NCI-H2081 treated with DMSO at 0.1 percent for 48 hours (cell line): ENCODE measurements at places on chromosomes 12 and 14.

DNA sequence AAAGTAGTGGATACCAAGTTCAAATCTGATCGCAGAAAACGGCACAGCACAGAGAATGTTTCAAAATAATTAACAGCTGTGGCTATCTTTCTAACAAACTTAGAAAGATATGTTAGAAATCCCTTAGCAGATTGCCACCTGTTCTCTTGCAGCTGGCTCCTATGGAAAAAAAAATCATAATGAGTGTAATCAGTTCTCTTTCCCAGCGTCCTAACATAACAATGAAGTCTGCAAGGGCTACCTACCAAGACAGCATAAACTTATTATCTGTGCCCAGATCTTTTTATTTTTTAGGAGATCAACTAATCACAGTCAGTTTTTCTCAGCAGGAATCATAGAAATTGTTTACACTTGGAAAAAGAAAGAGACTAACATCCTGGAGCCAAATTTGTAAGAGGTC lies 358.6 kb upstream of the FOXG1 start:
- no peak for DNase-seq

DNA sequence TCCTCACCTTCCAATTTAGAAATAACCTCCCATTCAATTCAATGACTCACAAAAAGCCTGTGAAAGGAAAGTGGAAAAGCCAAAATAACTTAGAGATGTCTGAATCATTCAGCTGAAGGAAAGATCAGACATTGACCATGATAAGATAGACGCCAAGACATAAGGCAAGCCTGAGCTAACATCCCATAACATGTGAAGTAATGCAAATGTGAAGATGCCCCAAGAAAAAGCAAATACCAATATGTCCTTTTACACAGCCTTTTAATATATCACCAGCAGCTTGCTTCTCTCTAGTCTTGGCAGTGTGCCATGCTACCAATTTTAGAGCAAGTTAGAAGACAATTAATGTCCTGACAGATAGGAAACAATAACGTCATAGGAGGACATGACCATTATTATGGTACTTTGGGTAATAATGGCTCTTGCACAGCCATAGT lies 2.4 kb upstream of the NUMB start:
- DNase-seq: peak; percentile 15

GRCh38 chr14:93734086-93734822 lies 54.0 kb downstream of the PRIMA1 start:
- no peak for DNase-seq

DNA sequence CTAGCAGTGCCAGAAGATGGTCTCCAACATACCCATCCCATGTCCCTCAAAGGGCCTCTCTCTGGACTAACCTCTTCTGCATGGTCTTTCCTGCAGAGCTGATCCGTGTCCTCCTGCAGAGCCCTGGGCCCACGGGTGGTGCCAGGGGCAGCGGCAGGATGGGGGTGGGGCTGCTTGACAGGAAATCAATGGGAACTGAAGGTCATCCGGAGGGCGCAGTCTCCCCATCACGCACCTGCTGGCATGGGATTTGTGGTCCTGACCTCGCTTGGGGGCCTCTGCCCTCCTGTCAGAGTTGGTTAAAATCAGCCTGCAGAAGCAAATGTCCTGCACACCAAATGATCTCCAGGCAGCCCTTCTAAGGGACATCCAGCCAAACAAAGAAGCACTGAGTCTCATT lies 110.2 kb downstream of the DPF3 start:
- DNase-seq: no peak

- no peak for DNase-seq
Observed at GRCh38 chr14:77036484-77037214, 8.1 kb upstream of the IRF2BPL start.

- no peak for DNase-seq
Observed at GRCh38 chr14:39240769-39241168, 7.1 kb downstream of the MIA2 start.

- no peak for DNase-seq
Observed at GRCh38 chr12:131222329-131223139, 268.8 kb downstream of the ADGRD1 start.

- no peak for DNase-seq
Observed at GRCh38 chr12:124498275-124499189, 68.9 kb downstream of the NCOR2 start.

- DNase-seq: no peak
Observed at GRCh38 chr14:96629082-96629481, 126.9 kb downstream of the PAPOLA start.

DNA sequence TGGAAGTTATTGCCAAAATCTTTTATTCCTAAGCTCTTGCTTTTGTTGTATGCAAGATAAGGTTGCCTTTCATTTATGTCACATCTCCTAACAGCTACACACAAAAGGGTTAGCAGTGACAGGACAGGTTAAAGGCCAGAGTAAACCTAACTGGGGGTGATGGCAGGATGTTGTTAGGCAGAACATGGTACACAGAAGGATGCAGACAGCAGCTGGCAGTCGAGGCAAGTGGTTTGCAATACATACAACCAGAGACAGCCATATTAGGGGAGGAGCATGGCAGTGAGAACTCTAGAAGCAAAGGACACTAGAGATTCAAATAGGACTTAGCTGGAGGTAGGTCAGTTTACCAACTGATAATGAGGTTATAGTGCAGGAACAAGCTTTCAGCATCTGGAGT lies 2.7 kb upstream of the ABCD2 start:
- no peak for DNase-seq

- DNase-seq: no peak
Observed at GRCh38 chr12:54042970-54043853, 10.4 kb downstream of the HOXC5 start.

- no peak for DNase-seq
Observed at GRCh38 chr14:38004610-38004879, 203.2 kb upstream of the SSTR1 start.

DNA sequence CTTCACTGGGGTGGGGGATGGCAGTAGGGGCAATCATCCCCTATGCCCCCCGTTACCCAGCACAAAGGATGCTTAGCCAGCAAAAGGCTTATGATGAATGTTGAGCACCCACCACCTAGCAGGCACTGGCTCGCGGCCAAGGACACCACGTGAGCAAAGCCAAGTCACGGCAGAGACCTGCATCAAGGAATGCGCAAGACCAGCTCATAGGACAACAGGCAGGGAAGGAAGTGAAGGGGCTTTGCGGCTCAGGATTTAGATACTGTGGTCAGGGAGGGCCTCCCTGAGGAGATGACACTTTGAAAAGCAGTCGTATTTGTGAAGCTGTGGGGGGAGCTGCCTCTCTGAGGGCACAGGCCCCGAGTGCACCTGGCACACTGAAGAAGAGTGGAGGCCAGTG lies 32.8 kb downstream of the SH2B3 start:
- DNase-seq: no peak

DNA sequence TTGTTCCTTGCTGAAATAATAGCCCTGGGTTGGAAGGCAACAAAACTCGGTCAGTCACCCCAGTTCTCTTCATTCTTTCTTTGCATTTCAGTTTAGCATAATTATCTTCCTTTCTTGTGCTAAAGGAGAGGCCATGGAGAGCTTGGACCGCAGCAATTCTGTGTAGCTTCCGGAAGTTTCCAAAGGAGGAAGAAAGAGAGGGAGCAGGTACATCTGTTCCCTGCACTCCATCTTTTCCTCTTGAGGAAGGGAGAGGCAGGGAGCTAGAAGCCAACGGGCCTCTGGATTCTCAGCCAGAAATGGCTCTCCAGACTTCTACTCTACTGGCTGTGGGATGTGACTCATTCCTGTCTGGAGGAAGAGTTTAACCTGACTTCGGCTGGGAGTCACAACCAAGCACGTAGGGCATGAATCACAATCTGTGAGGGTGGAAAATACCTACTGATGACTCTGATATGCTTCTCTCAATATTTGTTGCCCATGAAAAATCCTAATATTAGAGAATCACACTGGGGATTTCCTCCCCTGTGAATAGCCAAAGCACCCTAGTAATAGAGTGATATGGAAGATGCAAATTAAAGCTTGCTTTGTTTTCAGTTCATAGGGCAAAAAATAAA lies 17.0 kb downstream of the ANO6 start:
- DNase-seq: no peak

DNA sequence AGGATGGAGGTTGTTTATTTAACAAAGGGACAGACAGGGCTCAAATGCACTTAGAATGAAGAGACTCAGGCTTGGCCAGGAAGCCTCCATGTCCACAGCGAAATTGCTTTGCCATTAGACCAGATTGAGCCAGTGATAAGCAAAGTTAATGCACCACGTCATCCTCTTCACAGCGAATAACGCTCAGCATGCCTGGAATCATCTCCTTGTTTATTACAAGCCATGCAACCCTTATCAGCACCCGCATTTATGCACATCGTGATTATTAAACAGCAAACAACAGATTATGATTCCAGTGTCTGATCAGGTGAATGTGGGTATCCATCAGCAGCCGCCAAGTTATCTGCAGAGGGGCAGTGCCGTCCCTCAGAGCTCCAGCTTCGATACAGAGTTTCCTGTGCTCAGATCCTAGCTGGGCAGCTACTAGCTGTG lies 175.0 kb upstream of the TMEM132C start:
- no peak for DNase-seq

GRCh38 chr12:42216737-42217136 lies 21.3 kb downstream of the YAF2 start:
- DNase-seq: no peak

DNA sequence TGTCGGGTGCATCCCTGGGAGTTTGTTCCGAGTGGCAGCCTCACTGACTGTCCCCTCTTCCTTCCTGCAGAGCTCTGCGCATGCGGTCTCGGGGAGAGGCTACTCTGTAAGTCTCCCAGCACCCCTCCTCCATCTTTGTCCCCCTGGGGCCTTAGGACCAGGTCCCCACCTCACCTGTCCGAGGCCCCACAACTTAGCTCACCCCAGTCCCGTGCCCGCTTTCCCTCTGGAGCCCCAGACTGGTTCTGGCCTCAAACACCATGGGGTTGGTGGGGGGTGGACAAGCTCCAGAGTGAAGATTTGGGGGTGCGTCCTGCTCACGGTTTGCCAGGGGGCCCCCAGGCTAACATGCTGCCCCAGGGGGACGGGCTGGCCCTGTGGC lies 37.9 kb downstream of the FBRSL1 start:
- DNase-seq: no peak

- DNase-seq: no peak
Observed at GRCh38 chr14:28831126-28831525, 64.5 kb downstream of the FOXG1 start.

DNA sequence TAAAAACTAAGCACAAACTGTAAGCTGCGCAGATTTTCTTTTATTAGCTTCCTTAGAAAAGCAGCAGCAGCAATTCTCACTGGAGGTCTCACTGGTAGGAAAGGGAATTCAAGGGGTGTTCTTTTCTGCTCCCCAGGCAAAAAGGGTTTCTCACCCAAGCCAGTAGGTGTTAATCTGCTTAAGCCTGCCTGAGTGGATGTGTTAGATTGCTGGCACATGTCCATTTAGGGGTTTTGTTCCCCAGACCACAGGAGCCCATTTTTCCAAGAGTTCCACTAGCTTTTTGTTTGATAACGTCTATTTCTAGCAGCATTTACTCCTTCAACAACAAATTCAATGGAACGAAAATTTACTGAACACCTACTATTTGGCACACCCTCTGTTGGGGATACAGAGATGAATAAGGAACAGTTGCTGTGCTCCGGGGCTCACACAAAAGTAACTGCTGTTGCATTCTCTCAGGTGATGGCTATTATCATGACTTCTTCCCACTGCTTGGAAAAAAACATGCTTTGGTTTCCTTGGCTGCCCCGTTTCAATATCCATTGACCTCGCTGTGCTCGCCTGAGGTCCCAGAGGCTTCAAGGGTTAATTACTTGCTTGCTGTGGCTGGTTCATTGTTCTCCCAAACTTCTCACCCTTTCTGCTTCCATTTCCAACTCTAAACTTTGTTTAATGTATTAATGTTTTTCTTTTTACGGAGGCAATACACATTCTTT lies 31.1 kb upstream of the RIC8B start:
- DNase-seq: no peak

DNA sequence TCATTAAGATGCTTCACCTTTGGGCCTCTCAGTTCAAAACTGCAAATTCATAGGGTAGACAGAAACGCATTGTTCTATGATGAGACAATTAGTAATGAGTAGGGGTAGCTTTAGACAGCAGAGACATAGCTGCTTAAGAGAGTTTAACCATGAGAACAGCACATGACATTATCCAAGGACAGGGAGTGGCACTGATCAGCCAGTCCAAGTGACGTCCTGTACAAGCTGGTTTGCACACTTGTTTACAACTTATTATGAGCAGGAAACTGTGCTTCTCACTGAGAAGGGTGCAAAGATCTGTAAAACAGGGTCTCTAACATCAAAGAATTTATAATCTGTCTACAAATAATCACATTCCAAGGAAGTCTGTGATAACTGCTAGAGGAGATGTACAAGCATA lies 11.2 kb upstream of the SRSF5 start:
- DNase-seq: no peak
